ENCODE measurements at places on chromosomes 1 and 21.

- no peaks in the 10 kb centered on the region for H3K4me1 ChIP-seq
- no peak overlapping the region for H3K27ac ChIP-seq
- no peak overlapping the region for H3K4me3 ChIP-seq
- H3K27me3 ChIP-seq, result no peaks in the 10 kb centered on the region
- peaks cover 21% of the 10 kb centered on the region for H3K36me3 ChIP-seq
Observed at GRCh38 chr1:15706751-15707150, 22.6 kb downstream of the PLEKHM2 start.

DNA sequence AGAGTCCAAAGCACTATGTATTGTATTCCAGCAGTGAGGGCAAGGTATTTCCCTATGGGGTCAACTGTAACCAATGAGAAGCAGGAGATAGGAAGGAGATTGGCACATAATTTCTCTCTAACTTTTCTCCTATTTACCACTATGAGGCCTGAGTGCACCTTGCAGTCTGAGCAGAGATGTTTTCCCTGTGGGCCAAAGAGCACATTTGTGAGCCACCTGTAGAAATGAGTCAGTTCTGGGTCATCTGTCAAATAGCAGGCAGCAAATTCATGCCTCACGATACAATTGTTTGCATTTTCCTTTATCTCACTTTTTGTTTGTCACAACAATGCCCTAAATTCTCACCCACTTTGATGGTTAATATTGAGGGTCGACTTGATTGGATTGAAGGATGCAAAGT is 547.2 kb upstream of the NCAM2 start:
- DNase-seq, result no peak
- no peak overlapping the region for H3K4me3 ChIP-seq
- H3K27ac ChIP-seq, result no peak overlapping the region
- H3K36me3 ChIP-seq, result no peaks in the 10 kb centered on the region
- H3K4me1 ChIP-seq, result no peaks in the 10 kb centered on the region

DNA sequence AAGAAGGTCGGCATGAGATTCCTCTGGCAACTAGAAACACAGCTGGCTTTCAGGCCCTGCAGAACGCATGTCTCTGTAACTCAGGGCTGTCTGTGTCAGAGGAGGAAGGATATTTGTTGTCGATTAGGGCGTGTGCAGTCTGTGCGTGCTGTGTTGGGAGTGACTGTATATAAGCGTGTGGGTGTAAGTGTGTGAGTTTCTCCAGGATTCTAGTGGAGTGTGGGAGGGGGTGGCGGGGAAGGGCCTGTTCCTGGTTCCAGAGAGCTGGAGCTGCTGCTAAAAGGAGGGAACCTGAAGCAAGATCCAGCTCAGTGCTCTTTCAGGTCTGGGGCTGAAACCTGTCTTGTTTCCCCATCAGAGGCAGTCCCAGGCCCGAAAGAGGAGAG is 74.3 kb downstream of the SLC16A1 start:
- no peaks in the 10 kb centered on the region for H3K36me3 ChIP-seq
- no peak for DNase-seq
- no peak overlapping the region for H3K4me3 ChIP-seq
- H3K4me1 ChIP-seq, result peaks cover 26% of the 10 kb centered on the region
- peaks cover 5% of the 10 kb centered on the region for H3K27me3 ChIP-seq
- no peak overlapping the region for H3K27ac ChIP-seq

- no peaks in the 10 kb centered on the region for H3K27me3 ChIP-seq
- H3K27ac ChIP-seq, result no peak overlapping the region
- H3K4me3 ChIP-seq, result no peak overlapping the region
- peak; percentile 4 for DNase-seq
- no peaks in the 10 kb centered on the region for H3K4me1 ChIP-seq
Observed at GRCh38 chr1:77824079-77824478, 44.6 kb downstream of the MIGA1 start.

DNA sequence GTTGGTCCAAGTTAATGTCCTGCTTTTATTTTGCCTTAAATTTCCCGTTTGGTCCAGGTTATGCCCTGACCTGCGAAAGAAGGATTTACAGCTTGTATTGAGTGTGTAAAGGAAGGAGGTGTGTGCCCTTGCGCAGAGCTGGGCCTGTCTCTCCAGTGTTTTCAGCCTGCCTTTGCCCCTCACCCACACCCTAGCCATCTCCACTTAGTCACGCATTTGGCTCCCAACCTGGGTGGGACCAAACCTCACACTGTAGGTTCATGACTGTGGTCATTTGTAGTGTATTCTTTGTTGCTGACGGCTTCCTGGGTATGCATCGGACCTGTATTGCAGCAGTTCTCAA is 572 bp upstream of the SRSF10 start:
- H3K36me3 ChIP-seq, result peaks cover 3% of the 10 kb centered on the region
- peak overlapping the region; percentile 98 for H3K27ac ChIP-seq
- no peaks in the 10 kb centered on the region for H3K27me3 ChIP-seq
- H3K4me1 ChIP-seq, result peaks cover 56% of the 10 kb centered on the region
- 0 out of 2 replicates have a peak overlapping the region, but pooled peaks have one; percentile 4 for H3K4me3 ChIP-seq
- DNase-seq, result no peak

GRCh38 chr1:20354610-20355009 is 63.9 kb downstream of the VWA5B1 start:
- no peaks in the 10 kb centered on the region for H3K27me3 ChIP-seq
- no peak overlapping the region for H3K27ac ChIP-seq
- H3K36me3 ChIP-seq, result no peaks in the 10 kb centered on the region
- no peak for DNase-seq
- H3K4me1 ChIP-seq, result peaks cover 16% of the 10 kb centered on the region
- H3K4me3 ChIP-seq, result no peak overlapping the region

DNA sequence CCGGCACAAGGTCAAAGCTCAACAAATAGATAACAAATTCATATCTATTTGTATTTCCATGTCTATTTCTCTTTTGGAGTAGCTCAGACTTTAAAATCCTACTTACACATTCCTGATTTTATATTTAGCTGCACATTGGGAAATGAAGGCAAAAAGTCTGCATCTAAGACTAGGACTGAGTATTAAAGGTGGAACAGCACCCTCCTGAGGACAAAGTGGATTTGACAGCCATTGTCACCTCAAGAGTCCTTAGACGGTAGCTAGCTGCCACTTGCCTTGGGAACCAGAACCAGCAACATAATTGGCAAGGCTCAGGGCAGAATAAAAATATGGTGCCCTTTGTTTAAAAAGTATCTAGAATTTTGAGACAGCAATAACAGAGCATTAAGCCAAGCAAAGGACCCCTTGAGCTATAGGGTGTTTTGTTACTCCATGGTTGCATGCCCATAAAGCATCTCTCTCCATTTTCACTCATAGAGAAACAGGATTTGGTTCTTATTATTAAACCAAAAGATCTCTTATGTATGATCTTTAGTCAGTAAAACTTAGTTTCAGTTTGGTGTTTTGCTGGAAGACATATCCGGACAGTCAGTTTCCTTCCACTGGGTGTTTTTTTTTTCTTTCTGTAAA is 30.0 kb upstream of the SGIP1 start:
- peak; percentile 30 for DNase-seq
- no peak overlapping the region for H3K4me3 ChIP-seq
- H3K27me3 ChIP-seq, result no peaks in the 10 kb centered on the region
- H3K36me3 ChIP-seq, result no peaks in the 10 kb centered on the region
- H3K4me1 ChIP-seq, result no peaks in the 10 kb centered on the region

DNA sequence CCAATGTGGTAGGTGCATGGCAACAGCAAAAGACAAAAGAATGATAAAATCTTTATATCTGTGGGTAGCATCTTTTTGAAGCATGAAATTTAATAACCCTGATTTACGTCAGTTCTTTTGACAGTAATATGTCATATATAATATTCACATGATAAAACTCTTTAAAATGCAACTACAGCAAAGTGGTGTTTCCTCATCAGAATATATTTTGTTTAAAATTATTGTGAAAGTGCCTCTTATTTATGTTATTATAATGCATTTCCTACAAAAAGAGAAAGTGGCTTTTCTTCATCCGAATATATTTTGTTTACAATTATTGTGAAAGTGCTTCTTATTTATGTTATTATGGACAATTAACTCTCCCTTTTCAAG is 46.9 kb upstream of the EEIG2 start:
- no peak overlapping the region for H3K4me3 ChIP-seq
- no peak overlapping the region for H3K27ac ChIP-seq
- H3K36me3 ChIP-seq, result no peaks in the 10 kb centered on the region

DNA sequence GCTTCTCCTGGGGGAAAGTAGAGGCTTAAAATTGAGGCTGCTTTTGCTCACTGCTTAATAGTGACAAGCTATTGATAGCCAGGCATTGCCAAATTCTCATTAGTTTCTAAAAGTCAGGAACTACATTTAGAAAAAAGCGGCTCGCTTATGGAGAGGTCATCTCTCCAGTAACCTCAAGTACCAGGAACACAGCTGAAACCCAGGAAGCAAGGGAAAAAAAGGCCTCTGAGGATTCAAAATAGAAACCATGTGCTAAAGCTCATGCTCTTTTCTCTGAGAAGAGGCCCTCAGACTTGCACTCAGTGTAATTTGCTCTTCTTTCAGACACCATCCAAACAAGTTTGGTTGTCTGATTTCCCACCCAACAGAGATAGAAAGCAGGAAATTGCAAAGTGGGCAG is 261.4 kb upstream of the USP25 start:
- H3K27ac ChIP-seq, result no peak overlapping the region
- DNase-seq, result no peak
- no peaks in the 10 kb centered on the region for H3K36me3 ChIP-seq
- no peaks in the 10 kb centered on the region for H3K27me3 ChIP-seq

GRCh38 chr1:7341145-7341905 is 429.8 kb upstream of the VAMP3 start:
- no peak overlapping the region for H3K4me3 ChIP-seq
- H3K36me3 ChIP-seq, result no peaks in the 10 kb centered on the region
- H3K4me1 ChIP-seq, result no peaks in the 10 kb centered on the region
- no peak for DNase-seq
- no peak overlapping the region for H3K27ac ChIP-seq

DNA sequence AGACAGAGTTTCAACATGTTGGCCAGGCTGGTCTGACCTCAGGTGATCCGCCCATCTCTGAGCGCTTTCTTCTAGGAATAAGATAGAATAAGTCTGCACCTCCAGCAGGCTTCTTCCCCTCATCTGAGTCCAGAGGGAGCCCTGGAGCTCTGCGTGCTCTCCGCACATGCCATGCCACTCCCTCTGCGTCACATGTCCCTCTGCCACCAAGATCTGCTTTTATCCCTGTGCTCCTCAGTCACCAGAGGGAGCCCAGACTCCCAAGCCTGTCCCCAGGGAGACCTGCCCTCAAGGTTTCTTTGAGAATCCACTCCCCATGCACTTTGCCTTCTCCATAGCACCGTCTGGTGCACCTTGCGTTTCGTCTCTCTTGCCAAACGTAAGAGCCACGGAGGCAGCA is 213.0 kb downstream of the CAMTA1 start:
- H3K27me3 ChIP-seq, result peaks cover 1% of the 10 kb centered on the region
- no peaks in the 10 kb centered on the region for H3K36me3 ChIP-seq
- peak; percentile 30 for DNase-seq
- no peak overlapping the region for H3K4me3 ChIP-seq

DNA sequence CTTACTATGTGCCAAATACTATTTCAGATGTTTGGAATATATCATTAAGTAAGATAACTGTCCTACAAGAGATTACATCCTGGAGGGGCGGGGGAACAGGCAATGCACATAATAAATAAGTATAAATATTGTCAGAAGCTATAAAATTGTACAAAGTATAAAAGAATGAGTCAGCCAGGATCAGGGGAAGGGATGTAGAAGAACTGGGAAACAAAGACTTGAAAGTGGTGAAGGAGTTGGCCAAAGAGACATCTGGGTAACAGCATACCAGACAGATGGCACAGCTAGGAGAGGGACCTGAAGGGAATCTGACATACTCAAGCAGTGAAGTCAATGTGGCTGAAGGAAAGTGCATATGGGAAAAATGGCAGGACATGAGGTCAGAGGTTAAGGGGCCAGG is 53.9 kb downstream of the CYYR1 start:
- no peaks in the 10 kb centered on the region for H3K27me3 ChIP-seq
- no peak for DNase-seq
- no peaks in the 10 kb centered on the region for H3K36me3 ChIP-seq
- H3K4me1 ChIP-seq, result no peaks in the 10 kb centered on the region

Measured in HepG2 (cell line).